ENCODE measurements at places on chromosomes 6 and 20.

GRCh38 chr20:47818466-47818865 is 33.2 kb upstream of the SULF2 start:
- no peak for DNase-seq

- DNase-seq: no peak
These were observed 9.6 kb upstream of the PLG start for GRCh38 chr6:160692369-160692959.

DNA sequence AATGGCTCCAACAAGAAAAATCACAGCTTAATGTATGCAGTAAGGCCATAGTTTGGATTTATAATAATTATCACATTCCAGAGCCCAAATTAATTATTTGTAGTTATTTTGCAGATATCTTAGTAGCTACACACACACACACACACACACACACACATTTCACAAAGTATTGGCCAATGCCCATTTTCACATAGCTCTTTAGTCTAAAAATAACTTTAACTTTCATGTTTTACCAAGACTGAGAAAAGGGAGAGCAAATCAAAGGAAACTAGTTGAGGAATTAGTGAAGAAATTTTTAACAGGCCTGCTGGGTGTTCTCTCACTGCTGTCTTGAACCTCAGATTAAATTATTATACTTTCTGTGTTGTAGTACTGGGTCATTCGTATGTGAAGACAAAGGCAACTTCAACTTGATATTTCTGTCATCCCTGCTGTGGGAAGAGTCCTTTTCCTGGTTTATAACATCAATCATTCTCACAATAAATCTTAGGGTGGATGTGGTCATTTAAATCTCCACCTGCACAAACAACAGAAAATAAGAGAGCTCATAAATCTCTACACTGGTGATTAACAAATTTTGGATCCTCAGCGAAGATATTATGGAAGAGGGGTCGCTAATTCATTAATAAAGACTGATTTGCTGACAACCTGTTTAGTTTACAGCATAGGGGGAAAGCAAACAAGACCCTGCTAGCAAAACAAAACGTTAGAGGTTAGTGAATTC is 1.6 kb upstream of the TCF21 start:
- DNase-seq: no peak

- no peak for DNase-seq
These were observed 83.4 kb downstream of the JARID2 start for GRCh38 chr6:15329197-15329671.

DNA sequence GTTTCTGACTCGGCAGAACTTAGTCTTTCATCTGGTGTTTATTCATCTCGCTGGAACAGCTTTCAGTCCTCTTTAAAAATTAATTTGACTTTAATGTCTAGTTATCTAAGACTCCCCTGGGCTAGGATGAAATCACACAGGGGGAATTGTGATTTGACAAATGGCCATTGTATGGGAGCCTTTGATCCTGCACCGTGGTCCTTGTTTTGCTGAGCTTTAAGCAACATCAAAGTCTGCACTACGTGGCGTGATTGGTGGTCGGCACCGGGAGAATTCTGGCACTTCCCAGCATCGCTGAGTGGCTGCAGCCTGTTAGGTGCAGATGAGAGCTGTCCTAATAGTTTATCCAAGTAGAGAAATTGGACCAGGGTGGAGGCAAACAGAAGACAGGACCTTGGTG is 146.9 kb downstream of the TBC1D7 start:
- no peak for DNase-seq

DNA sequence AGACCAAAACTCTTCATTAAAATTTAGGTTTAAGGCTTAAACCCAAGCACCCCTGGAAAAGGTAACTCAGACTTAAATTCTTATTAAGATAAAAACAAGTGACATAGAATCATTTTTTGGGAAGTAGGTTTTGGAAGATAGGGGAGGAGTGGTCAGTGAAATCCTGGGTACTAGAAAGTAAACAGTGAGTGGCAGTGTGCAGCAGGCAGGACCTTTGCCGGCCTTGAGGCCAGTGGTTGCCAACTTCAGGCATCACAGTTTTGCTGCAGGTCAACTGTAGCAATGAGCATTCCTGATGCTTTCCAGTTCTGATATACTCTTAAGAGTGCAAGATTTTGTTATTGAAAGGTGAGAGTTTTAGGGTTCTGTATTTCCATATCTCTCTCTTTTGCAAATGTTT is 69.3 kb upstream of the SUPT3H start:
- DNase-seq: no peak

- DNase-seq: no peak
These were observed 194.4 kb downstream of the BTBD9 start for GRCh38 chr6:38445336-38445735.

- DNase-seq: no peak
These were observed 137.9 kb downstream of the HIVEP1 start for GRCh38 chr6:12149944-12150510.
